ENCODE measurements at places on chromosomes 3 and 15.

- DNase-seq, result no peak
Measured at GRCh38 chr3:121963608-121964007, 58.4 kb downstream of the ILDR1 start.

DNA sequence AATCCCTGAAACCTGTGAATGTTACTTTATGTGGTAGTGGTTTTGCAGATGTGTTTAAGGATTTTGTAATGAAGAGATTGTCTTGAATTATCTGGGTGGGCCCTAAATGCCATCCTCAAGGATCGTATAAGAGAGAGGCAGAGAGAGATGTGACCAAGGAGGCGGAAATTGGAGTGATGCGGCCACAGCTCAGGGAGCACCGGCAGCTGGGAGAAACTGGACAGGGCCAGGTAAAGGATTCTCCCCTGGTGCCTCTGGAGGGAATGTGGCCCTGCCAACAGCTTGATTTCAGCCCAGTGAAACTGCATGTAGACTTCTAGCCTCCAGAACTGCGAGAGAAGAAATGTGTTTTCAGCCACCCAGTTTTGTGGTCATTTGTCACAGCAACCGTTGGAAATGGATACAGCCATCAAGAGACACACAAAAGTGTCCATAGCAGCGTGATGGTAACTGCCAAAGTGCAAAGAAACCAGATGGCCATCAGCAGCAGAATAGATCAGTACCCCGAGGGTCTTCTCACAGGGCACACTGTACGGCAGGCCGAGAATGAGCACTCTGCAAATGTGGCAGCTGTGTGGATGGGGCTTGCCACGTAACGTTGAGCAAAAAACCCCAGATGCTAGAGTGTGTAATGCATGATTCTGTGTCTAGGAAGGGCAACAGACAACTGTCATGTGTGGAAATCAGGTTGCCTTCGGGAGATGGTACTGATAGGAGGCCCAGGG, 12.2 kb downstream of the APBA2 start:
- DNase-seq, result no peak

DNA sequence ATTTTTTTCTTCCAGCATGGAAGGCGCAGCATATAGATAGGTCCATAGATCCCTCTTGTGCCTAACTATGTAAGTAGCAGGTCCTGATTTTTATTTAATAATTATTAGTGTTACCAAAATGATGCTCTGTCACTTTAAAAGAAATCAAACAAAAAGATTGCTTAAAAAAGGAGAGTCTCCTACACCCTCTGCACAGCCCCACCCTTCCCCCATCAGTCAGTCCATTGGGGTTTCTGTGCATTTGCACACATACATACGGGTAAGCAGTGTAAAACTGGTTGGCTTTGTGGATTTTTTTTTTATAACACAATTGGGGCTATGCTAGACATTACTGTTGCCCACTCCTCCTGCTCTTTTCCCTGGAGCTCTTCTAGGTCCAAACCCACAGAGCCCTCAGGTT, 7.0 kb upstream of the RPP14 start:
- no peak for DNase-seq

DNA sequence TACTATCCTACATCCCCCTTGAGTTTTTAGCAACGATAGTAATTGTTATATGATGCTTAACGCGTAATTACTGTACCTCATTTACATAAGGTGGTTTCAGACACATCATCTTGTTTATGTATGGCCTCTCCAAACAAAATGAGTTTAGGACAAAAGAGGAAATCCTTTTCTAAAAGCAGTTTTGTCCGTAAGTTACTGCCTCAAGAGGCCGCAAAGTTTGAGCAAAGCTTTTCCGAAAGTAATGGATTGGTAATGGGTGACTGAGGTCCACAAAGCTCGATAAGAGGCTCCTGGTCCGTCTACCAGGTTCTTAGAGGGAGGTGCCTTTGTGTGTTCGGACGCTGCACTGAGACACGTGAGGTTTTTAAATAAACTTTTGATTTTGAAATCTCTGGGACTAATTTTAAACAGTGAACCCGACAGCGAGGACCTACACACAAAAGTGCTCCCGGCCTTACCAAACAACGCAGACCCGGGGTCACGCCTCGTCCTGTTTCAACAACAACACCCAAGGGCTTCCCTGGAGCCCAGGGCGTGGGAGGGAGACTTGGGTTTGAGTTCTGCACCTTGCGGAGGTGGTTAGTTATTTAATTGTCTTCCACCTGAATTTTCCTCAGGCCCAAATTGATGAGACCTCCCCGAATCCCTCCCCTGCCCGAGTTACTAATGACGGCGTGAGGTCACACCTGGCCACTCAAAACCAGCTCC, 456 bp upstream of the C15orf61 start:
- no peak for DNase-seq

- no peak for DNase-seq
Measured at GRCh38 chr3:55487381-55488241, 505 bp upstream of the WNT5A start.

- no peak for DNase-seq
Measured at GRCh38 chr15:85047271-85047948, 65.8 kb downstream of the PDE8A start.

DNA sequence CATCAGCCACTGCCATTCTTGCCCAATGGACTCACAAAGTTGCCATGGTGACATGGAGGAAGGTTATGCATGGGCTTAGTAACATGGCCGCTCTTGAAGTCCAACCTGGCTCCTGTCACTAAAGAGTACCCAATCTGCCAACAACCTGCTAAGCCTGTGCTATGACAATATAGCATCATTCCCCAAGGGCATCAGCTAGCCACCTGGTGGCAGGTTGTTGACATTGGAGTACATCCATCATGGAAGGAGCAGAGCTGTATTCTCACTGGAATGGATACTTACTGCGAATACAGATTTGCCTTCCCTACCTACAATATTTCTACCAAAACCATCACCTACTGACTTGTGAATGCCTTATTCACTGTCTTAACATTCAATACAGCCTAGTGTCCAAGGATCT, 138.9 kb upstream of the RORA start:
- no peak for DNase-seq

DNA sequence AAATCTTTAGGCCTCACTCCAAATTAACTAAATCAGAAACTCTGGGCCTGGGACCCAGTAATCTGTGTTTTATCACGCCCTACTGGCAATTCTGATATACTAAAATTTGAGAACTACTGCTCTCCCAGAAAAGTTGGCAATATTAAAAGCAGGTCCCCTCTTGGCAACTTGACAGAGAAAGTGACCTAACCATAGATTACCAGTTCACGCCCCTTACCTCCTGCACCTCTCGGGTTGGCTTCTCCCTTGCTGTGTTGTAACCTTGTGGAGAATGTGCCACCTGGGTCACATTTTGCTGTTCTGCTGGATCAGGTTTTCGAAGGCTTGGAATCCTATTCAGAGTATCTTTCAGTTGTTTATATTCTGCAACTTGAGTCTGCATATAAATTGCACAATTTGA, 59.1 kb downstream of the GOLIM4 start:
- no peak for DNase-seq

- no peak for DNase-seq
Measured at GRCh38 chr3:196541684-196542445, 26.5 kb downstream of the WDR53 start.

DNA sequence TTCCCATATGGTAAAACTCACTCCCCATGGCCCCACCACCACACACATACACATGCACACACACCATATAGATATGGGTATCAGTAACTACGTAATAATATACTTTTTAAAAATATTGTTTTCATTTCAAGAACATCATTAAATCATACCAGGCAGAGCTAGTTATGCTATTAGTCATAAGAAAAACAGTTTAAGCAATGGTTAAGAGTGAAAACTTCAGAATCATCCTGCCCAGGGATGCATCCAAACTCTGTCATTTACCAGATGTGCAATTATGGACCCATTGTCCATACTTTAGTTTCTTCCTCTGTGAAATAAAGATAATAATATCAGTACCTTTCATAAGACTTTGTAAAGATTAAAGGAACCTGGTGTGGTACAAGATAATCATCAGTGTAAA, 608.3 kb downstream of the RBMS3 start:
- DNase-seq, result no peak

DNA sequence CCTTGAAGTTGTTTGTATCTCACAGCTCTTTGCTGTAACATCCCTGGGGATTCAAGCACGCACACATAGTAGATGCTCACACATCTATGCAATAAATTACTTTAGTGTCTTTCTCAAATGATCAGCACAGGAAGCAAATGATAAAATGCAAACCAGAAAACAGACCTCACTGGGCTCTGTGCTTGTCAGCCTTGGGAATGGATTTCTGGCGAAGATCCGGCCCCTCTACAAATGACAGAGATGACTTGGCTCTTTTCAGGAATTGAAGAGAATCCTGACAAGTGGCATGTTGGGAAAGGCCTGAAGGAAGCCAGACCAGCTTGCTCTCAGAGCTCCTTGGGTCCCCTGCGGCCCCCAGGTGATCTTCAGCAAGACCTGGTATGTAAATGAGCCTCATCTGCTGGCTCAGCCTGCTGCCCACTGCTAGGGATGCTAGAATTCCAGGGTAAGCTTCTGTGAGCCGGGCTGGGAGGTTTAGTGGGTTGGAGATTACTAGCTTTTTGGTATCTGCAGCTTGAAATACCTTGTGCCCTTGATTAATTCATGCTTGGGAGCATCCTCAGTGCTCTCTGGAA, 54.1 kb downstream of the LPP start:
- no peak for DNase-seq

DNA sequence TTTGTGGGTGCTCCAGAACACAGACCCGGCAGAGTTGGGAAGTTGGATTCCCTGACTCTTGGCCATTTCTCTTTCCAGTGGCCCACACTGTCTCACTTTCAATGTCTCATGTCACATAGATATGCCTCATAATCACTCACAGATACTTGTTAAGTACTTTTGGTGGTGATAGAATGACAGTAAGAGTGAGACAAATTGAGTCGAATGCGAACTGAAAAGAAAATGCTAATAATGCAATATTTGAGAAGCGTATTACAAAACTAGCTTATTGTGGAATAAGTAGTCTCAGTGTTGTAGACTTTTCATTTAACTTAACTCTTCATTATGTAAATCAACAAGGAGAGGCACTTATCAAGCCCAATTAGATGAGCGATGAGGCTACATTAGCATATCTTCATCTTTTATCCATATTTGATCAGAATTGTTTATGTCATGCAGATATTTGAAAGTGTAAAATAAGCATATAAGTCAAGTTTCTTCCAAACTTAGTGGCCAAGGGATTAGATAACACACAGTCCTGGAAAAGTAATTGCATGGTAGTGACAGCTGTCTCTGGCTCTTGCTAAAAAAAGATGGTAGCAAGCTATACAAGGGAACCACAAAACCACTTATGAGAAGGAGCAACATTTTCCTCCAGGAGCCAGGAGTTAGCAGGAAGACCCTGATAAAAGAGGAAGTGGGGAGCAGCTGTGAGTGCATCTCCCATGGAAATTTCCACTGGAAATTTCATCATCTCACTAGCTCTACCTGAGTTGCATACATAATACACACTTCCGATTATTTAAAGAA, 243.6 kb downstream of the ARRDC4 start:
- DNase-seq, result no peak

DNA sequence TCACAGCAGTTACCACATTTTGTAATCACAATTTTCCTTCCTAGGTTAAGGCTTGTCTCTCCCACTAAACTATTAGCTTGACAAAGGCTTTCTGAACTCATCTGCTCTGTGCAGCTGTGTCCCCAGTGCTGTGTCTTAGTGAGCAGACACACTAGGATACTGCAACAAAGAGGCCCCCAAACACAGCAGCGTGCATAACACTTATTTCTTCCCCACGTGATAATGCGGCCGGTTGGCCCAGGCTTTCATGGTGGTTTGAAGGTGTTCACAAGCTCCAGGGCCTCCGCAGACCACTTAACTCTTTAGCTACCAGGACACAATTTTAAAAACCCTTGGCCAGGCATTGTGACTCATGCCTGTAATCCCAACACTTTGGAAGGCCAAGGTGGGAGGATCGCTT, 2.2 kb upstream of the HDAC11 start:
- DNase-seq, result no peak

GRCh38 chr3:33364531-33365128, 75.6 kb downstream of the UBP1 start:
- no peak for DNase-seq

DNA sequence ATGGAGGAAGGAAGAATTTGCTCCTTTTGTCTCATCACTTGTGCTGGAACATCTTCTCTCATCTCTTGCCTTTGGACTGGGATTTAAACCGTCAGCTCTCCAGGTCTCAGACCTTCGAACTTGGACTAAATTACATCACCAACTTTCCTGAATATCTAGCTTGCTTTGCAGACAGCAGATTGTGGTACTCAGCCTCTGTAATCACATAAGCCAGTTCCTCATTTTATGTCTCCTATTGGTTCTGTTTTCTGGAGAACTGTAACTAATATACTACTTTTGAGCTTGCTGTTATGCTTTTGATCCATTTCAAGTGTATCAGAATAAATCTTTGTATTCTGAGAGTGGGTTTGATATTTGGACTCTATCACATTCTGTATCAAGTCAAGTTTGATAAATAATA, 164.3 kb upstream of the VEPH1 start:
- no peak for DNase-seq

DNA sequence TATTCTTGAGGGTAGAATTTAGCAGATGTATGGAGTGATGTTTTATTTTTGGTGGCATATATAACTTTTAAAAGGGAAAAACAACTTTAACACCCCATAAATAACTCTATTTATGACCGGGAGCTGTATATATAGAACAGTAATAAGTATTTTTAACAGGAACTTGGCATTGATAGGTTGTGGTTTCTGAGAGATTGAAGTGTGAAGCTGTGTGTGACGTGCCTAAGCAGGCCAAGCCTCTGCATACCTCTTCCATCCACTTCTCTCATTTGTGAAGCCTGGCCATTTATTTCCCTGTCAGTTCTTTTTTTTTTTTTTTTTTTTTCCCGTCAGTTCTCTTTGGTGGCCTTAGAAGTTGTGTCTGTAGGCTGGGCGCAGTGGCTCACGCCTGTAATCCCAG, 23.0 kb downstream of the RBM5 start:
- DNase-seq, result no peak

- no peak for DNase-seq
Measured at GRCh38 chr15:48696627-48697312, 51.3 kb upstream of the FBN1 start.

DNA sequence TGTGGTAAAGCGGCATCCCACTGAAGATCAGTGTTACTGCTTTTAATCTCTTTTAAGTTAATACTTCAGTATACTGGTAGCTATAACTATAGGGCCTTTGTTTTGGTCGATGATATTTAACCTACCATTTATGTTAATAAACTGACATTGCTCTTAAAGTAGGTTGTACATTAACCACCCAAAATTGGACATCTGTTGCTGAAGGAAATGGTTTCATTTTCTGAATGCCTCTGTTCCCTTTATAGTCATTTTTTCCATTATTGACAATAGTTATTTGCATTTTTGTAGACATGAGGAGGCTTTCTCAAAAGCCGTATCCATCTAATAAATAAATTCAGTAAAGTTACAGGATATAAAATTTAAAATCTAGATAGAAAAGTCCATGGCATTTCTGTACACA, 252.4 kb upstream of the UBE2E1 start:
- no peak for DNase-seq

GRCh38 chr15:74773329-74773728, 8.6 kb upstream of the CSK start:
- no peak for DNase-seq

- DNase-seq, result no peak
Measured at GRCh38 chr15:84983711-84984110, 2.1 kb downstream of the PDE8A start.

Measured in nucleus accumbens (tissue), 56 donors.